ENCODE measurements at places on chromosomes 12 and 14. TPM values are rescaled to one million over a fixed set of nuclear protein-coding genes. Genes with fewer than 3 reads are reported as not detected.
A peak's percentile ranks its signal among the peaks of the same experiment; 100 is the strongest.

DNA sequence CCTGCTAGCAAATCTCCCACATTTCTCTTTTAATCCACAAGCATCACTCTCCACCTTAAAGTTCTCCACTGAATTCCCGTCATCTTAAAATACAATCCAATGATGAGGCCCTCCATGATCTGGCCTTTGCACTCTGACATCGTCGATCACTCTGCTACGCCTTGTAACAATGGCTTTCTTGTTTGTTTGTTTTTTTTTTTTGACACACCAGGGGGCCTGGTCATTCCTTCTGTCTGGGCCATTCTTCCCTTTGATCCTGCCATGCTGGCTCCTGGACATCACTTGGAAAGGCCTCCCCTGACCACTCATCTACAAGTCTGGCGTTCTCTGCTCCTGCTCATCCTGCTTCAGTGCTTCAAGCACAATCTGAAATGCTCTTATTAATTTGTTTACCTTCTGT is 233.5 kb downstream of the PPM1H start:
- H3K27me3 ChIP-seq: no peaks in the 10 kb centered on the region
- no peak overlapping the region for H3K27ac ChIP-seq

GRCh38 chr14:33685026-33685425 is 265.8 kb downstream of the EGLN3 start:
- no peaks in the 10 kb centered on the region for H3K36me3 ChIP-seq
- H3K27me3 ChIP-seq: no peaks in the 10 kb centered on the region
- no peak for DNase-seq

GRCh38 chr12:105229371-105229770 is 6.6 kb downstream of the APPL2 start:
- peaks cover 41% of the 10 kb centered on the region for H3K36me3 ChIP-seq
- H3K27me3 ChIP-seq: no peaks in the 10 kb centered on the region
- no peak overlapping the region for H3K27ac ChIP-seq
- DNase-seq: no peak
- no peak overlapping the region for H3K4me3 ChIP-seq
- peaks cover 59% of the 10 kb centered on the region for H3K4me1 ChIP-seq

- H3K27me3 ChIP-seq: no peaks in the 10 kb centered on the region
- no peak overlapping the region for H3K4me3 ChIP-seq
- H3K4me1 ChIP-seq: no peaks in the 10 kb centered on the region
- no peaks in the 10 kb centered on the region for H3K36me3 ChIP-seq
These were observed 101.2 kb upstream of the STXBP6 start for GRCh38 chr14:25150934-25151790.

The NANOG gene
- not detected for total RNA-seq

The NRDE2 gene
- total RNA-seq: 12.7 TPM

DNA sequence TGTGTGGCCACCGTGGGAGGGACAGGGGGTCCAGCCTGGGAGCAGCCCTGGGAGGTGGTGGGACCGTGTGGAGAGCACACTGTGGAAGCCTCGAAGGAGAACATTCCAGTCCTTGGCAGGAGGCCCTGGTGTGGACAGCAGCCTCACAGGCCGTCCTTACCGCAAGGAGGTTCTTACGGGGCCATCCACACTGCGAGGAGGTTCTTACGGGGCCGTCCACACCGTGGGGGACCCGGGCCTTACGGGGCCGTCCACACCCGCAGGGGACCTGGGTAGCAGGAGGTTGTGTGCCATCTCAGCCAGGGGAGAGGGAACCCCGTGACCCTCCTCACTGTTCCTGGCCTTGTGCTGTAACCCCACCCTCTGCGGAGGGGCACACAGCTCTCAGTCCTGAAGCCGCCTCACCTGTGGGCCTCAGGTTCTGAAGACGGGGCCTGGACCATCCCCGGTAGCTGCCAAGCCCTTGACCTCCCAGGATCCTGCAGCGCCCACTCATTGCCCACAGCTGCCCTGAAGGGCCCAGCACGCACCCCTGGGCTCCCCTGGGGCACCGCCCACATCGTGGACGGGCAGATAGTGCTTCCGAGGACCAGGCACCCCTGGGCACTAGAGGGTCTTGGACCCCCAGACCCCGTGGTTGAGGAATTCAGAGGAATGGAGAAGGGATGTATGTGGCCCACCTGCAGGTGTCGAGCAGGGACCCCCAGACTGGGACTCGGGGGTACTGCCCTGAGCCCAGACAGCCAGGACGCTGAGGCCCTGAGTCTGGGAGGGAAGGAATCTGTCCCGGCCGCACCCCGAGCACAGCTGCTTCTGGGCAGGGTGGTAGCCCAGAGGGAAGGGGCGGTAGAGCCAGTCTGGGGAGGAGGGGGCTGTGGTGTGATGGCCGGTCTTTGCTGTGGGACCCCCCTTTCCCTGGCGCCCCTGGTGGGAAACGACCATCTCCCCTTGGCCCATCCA is 37.3 kb downstream of the LRCOL1 start:
- H3K4me1 ChIP-seq: no peaks in the 10 kb centered on the region
- no peaks in the 10 kb centered on the region for H3K27me3 ChIP-seq
- DNase-seq: no peak
- no peak overlapping the region for H3K4me3 ChIP-seq
- H3K36me3 ChIP-seq: peaks cover 8% of the 10 kb centered on the region

- peaks cover 49% of the 10 kb centered on the region for H3K27me3 ChIP-seq
- H3K4me3 ChIP-seq: no peak overlapping the region
- H3K27ac ChIP-seq: no peak overlapping the region
- no peak for DNase-seq
- H3K36me3 ChIP-seq: no peaks in the 10 kb centered on the region
These were observed 99.9 kb downstream of the PHETA1 start for GRCh38 chr12:111268738-111269572.

The NTN4 gene
- 6.7 TPM for total RNA-seq

The TCTN2 gene
- 1.4 TPM for total RNA-seq

DNA sequence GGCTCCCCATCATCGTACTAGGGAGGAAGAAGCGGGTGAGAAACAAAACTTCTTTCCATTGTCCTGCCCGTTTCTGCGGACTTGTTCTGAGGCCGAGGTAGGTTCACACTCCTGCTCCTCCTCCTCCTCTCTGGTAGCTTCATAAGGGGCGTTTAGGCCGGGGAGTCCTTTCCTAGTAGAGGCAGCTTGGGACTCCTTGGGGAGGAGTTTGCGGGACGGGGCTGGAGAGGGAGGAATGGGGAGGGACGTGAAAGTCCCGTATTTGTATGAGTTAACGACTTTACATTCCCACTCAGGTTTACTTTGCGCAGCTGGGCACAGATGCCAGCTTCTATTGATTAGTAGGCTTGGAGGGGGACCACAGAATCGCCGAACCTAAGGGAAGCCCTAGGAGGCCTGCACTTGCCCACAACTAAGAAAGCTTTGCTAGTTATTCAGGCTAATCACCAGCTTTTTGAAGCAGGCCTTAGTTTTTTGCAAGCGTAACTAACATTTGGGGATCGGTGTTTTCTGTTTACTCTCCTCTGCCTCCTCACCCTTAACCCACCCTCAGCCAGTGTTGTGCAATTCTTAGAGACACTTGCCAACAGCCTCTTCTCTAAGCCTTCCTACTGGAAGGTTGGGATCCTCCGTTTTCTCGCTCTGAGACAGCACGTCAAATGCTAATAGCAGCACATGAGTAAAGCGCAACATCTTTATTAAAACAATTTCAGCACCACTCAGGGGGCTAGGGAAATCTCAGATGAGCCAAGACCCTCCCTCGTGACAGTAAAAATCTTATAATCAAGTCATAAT is 499 bp downstream of the RNASE4 start:
- peaks cover 17% of the 10 kb centered on the region for H3K4me1 ChIP-seq
- no peaks in the 10 kb centered on the region for H3K36me3 ChIP-seq
- H3K27ac ChIP-seq: peak overlapping the region; percentile 99
- H3K27me3 ChIP-seq: no peaks in the 10 kb centered on the region
- peak overlapping the region; percentile 89 for H3K4me3 ChIP-seq
- DNase-seq: peak; percentile 62

The KRT6B gene
- 0.26 TPM for total RNA-seq

The NID2 gene
- 12.9 TPM for total RNA-seq

The HIF1A gene
- total RNA-seq: 16.5 TPM

DNA sequence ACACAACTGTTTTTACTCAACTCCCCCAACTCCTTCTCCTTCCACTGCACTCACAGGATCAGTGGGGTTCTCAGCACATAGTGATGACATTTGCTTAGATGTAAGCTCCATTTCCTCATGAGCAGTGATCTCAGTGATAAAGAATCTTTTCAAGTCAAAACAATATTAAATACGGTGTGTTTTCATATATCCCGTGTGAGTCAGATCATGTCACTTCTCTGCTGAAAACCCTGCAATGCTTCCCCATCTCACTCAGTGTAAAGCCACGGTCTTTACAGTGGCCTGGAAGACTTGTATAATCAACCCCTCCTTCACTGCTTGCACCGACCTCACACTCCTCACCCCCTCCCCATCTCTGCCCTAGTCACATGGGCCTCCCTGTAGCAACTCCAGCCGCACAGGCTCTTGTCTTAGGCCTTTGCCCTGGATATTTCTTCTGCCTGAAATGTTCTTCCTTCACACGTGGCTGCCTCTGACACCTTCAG is 149.7 kb upstream of the ARHGAP5 start:
- peak overlapping the region; percentile 25 for H3K4me3 ChIP-seq
- H3K36me3 ChIP-seq: no peaks in the 10 kb centered on the region
- DNase-seq: no peak
- peak overlapping the region; percentile 80 for H3K27ac ChIP-seq
- peaks cover 19% of the 10 kb centered on the region for H3K4me1 ChIP-seq

- DNase-seq: no peak
- H3K4me3 ChIP-seq: no peak overlapping the region
- peaks cover 5% of the 10 kb centered on the region for H3K4me1 ChIP-seq
- H3K27ac ChIP-seq: no peak overlapping the region
These were observed 87.2 kb downstream of the PPM1H start for GRCh38 chr12:62847709-62848108.

The LMNTD1 gene
- not detected for total RNA-seq

DNA sequence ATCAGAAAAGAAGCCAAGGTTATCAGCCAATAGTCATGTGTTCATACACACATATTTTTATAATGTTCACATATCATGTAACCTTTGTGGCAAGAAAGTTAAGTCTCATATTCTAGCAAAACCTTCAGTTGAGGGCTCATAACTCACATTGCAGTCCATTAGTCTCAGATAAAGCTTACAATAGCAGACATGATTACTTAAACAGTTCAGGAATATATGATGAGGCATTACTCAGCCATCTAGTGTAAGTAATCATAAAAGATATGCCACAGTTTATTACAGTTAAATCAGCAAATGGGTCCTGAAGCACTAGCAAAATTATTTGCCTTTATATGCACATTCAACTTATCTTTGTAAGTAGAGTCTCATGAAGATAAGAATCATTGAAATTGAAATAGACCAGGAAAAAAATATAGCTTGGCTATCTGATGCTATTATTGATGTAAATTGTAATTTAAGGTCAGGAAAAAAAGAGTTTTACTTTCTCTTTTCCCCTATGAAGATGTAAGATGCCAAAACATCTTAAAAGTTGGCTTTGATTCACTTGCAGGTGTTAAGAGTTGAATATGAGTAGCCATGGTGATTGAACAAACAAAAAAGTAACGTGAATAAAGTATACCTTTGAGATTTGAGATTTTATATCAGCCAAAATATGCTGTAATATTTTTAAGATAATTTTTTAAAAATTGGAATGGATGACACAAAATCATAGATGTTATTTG is 537.0 kb downstream of the SLC6A15 start:
- no peaks in the 10 kb centered on the region for H3K4me1 ChIP-seq
- H3K27ac ChIP-seq: no peak overlapping the region
- H3K4me3 ChIP-seq: no peak overlapping the region
- H3K27me3 ChIP-seq: no peaks in the 10 kb centered on the region

GRCh38 chr12:87137220-87137619 is 881.0 kb upstream of the MGAT4C start:
- no peaks in the 10 kb centered on the region for H3K4me1 ChIP-seq
- no peak for DNase-seq
- no peak overlapping the region for H3K27ac ChIP-seq
- no peak overlapping the region for H3K4me3 ChIP-seq

DNA sequence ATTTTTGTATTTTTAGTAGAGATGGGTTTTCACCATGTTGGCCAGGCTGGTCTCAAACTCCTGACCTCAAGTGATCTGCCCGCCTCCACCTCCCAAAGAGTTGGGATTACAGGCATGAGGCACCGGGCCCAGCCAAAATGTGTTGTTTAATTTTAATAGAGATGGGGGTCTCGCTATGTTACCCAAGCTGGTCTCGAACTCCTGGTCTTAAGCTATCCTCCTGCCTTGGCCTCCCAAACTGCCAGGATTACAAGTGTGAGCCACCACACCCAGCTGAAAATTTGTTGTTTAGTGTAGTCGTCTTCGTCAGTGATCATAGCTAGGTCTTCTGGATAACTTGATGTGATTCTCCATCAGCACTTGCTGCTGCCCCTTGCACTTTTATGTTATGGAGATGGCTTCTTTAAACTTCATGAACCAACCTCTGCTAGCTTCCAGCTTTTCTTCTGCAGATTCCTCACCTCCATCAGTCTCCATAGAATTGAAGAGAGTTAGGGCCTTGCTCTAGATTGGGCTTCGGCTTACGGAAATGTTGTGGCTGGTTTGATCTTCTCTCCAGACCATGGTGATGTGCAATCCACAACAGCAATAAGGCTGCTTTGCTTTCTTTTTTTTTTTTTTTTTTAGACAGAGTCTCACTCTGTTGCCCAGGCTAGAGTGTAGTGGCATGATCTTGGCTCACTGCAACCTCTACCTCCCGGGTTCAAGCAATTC is 13.0 kb downstream of the ISCU start:
- H3K4me3 ChIP-seq: no peak overlapping the region
- H3K4me1 ChIP-seq: no peaks in the 10 kb centered on the region
- DNase-seq: no peak
- no peak overlapping the region for H3K27ac ChIP-seq
- no peaks in the 10 kb centered on the region for H3K36me3 ChIP-seq

- peaks cover 32% of the 10 kb centered on the region for H3K4me1 ChIP-seq
- H3K27me3 ChIP-seq: no peaks in the 10 kb centered on the region
- peak overlapping the region; percentile 56 for H3K27ac ChIP-seq
- no peaks in the 10 kb centered on the region for H3K36me3 ChIP-seq
- H3K4me3 ChIP-seq: no peak overlapping the region
- no peak for DNase-seq
These were observed 199.9 kb downstream of the TTC7B start for GRCh38 chr14:90616313-90616712.

DNA sequence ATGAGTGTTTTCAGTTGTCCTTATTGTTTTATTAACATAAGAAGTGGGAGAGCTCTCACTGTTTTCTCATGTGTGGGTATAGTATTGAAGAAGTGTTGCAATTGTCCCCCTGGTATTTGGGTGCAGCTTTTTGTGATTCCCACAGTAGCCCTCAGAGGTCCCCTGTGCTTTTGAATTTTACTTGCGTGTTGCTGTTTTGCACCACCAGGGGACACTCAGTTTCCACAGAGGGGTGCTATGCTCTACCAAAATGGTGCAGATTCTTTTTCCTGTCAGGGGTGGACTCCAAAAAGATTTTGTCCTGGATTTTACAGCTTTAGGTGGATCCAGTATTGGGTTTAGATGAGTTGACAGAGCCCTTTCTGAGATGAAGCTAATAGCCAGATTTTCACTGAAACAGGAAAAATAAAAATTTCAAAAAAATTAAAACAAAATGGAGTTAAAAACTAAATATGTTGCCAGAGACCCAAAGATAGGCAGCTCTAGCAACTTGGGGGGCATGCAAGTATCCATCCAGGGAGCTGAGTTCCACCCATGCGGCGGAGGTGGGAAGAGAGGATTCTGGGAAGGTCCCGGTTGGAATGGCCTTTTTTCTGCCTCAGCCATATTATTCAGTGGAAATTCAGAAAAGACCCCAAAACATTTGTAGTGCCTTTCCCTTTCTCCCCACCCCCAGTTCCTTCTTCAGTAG is 50.2 kb downstream of the TTLL5 start:
- peak overlapping the region; percentile 16 for H3K4me3 ChIP-seq
- H3K4me1 ChIP-seq: peaks cover 13% of the 10 kb centered on the region
- peak overlapping the region; percentile 87 for H3K27ac ChIP-seq
